Activated CD8-positive, alpha-beta T cell treated with anti-CD3 and anti-CD28 coated beads for 36 hours (primary cell): ENCODE measurements at places on chromosomes 1 and 21. TPM values are rescaled to one million over a fixed set of nuclear protein-coding genes. Genes with fewer than 3 reads are reported as not detected.

GRCh38 chr1:14426854-14427253 is 171.6 kb upstream of the KAZN start:
- H3K4me3 ChIP-seq = no peak overlapping the region
- no peaks in the 10 kb centered on the region for H3K36me3 ChIP-seq
- H3K4me1 ChIP-seq = no peaks in the 10 kb centered on the region

DNA sequence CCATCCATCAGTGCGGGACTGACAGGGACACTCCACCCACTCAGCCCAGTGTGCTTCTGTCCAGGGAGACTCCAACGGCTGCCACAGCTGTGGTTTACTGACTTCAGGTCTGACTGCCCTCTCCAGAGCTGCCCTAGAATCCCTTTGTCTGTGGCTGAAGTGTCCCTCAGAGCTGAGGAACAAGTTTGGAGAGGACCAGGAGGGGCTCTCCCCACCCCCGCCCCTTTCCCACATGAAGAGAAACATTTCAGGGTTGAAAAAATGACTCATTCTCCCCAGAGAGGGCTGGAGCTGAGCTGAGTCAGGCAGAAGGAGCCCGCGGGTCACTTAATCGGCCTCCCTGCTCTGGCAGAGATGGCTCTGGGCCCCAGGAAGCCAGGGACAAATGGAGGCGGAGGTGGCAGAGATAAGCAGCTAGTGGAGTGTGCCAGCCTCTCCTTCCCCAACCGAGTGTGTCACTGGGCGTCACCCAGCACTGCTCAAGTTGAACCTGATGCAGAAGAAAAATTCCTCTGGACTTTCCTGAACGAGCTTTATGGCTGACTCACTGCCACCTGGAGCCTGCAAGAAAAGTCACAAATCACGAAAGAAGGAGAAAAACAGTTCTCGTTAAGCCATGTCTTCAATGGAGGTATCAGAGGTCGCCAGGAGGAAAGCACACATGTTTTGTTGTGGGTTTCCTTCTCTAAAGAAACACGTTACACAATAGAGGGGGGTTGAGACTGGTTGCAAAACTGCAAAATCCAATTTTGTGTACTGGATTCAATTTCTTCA is 34.3 kb upstream of the ECE1 start:
- peak overlapping the region; percentile 56 for H3K4me3 ChIP-seq
- H3K4me1 ChIP-seq = peaks cover 84% of the 10 kb centered on the region
- peak; percentile 91 for DNase-seq

- no peak for DNase-seq
- H3K27me3 ChIP-seq = peaks cover 30% of the 10 kb centered on the region
- no peaks in the 10 kb centered on the region for H3K36me3 ChIP-seq
- no peak overlapping the region for H3K27ac ChIP-seq
- peaks cover 7% of the 10 kb centered on the region for H3K4me1 ChIP-seq
These were observed 27.0 kb downstream of the TGFB2 start for GRCh38 chr1:218371927-218372672.

GRCh38 chr1:213266983-213267772 is 216.1 kb downstream of the RPS6KC1 start:
- no peak overlapping the region for H3K27ac ChIP-seq
- no peaks in the 10 kb centered on the region for H3K27me3 ChIP-seq
- H3K4me1 ChIP-seq = no peaks in the 10 kb centered on the region
- H3K4me3 ChIP-seq = no peak overlapping the region
- H3K36me3 ChIP-seq = peaks cover 39% of the 10 kb centered on the region

- no peak for DNase-seq
- H3K27ac ChIP-seq = no peak overlapping the region
- no peaks in the 10 kb centered on the region for H3K4me1 ChIP-seq
- no peak overlapping the region for H3K4me3 ChIP-seq
- H3K27me3 ChIP-seq = no peaks in the 10 kb centered on the region
These were observed 129.6 kb downstream of the USH2A start for GRCh38 chr1:216293683-216294082.

DNA sequence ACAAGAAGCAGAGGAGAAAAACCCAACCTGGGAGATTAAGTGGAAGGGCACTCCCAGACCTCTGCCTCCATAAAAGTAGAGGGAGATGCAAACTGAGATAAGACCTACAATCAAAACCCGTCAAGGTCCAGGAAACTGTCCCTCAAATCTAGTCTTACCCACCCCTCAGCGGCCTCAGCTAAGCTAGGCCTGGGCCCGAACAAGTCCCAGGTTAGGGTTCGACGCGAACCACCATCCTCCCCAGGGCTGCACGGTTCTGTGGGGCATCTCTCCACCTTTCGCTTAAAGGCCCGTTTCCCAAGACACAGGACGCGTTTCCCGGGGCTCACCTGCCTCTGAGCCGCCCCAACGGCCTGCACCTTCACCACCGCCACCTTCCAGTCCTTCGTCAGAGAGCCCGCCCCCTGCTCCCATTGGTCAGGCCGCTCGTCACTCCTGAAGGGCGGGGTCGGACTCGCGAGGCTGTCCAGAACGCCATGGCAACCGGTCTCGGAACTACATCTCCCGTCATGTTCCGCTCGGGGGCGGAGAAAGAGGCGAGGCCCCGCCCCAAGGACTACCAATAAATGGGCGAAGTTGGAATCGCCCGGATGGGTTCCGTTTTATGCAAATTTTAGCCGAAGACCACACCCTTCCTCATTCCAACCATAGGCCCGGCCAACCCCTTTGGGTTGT is at the start of gene CRYZL1:
CRYZL1 (minus strand) TSS at position 390 of the 675 bp plus-strand sequence. CDS start 10,190 bp downstream, outside the sequence.
- H3K4me1 ChIP-seq = peaks cover 24% of the 10 kb centered on the region
- peak within 1 kb of the TSS; percentile 81 for H3K4me3 ChIP-seq
- H3K36me3 ChIP-seq = peaks cover 4% of the 10 kb centered on the region
- H3K27me3 ChIP-seq = peaks cover 17% of the 10 kb centered on the region
- peak; percentile 100 for DNase-seq
- peak within 1 kb of the TSS; percentile 94 for H3K27ac ChIP-seq

DNA sequence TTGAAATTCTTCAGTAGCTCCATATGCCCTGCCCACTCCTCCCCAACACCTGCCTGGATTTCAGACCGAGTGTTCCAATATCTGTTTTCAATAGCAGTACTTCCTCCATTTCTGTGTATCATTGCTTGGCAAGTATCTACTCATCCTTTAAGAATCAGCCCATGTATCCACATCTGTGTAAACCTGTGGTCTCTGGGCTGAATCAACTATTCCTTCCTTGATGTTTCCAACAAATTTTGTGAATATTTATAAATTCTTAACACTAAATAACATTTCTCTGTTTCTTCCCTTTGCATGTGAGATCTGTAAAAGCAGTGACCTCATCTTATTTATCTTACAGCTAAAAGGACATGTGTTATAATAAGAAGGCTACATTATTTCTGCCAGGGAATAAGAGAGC is 26.0 kb upstream of the UAP1 start:
- H3K4me1 ChIP-seq = peaks cover 6% of the 10 kb centered on the region
- DNase-seq = no peak
- no peaks in the 10 kb centered on the region for H3K27me3 ChIP-seq
- H3K27ac ChIP-seq = no peak overlapping the region
- no peak overlapping the region for H3K4me3 ChIP-seq
- H3K36me3 ChIP-seq = peaks cover 2% of the 10 kb centered on the region

- no peak overlapping the region for H3K4me3 ChIP-seq
- no peak overlapping the region for H3K27ac ChIP-seq
- DNase-seq = no peak
These were observed 6.4 kb downstream of the UTP11 start for GRCh38 chr1:38018864-38019343.

GRCh38 chr1:32500387-32501209 is 35.7 kb downstream of the ZBTB8B start:
- H3K4me3 ChIP-seq = peak overlapping the region; percentile 72
- H3K4me1 ChIP-seq = peaks cover 3% of the 10 kb centered on the region
- DNase-seq = peak; percentile 26
- no peaks in the 10 kb centered on the region for H3K36me3 ChIP-seq
- no peak overlapping the region for H3K27ac ChIP-seq

DNA sequence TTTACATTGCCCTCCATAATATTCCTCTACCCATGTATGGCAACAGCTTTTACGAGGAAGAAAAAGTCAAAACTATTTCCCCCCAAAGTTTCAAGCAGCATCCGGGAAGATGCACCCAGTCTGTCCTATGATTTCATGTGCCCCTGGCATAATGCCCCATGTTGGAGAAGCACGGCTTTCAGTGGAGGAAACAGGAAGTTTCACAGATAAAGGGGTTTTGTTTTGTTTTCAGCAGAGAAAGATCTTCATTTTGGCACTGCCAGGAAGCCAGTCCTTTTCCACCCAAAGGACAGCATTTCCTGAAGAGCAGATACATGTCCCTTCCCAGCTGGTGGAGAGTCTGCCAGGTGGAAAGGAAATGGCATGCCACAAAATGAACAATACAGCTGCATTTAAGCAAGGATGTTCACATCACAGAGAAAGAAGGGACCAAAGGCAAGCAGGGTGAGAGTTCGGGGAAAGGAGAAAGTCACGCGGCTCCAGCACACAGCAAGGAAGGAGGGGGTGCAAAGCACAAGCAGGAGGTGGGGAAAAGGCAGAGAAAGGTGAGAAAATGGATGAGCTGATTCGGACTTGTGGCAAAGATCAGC is 95.3 kb upstream of the HIVEP3 start:
- H3K27ac ChIP-seq = no peak overlapping the region
- H3K36me3 ChIP-seq = peaks cover 9% of the 10 kb centered on the region
- H3K27me3 ChIP-seq = peaks cover 1% of the 10 kb centered on the region
- H3K4me1 ChIP-seq = peaks cover 60% of the 10 kb centered on the region

The C1orf87 gene
- not detected for total RNA-seq

DNA sequence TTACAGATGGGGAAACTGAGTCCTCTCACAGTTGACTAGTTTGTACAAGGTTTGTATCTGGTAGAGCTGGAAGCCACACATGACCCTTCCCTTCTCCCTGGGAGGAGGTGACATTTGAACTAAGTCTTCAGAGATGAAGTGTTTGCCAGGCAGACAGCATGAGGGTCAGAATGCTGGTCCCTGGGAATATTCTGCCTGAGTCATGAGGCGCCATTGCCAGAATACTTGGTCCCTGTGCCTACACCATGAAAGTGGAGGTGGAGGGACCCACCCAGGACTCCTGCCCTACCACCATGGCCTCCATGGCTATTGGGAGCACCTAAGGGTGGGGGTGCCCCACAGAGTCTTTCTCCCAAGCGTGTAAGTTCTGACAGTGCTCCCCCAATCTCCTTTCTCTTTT is 7.0 kb downstream of the RPS6KA1 start:
- no peak for DNase-seq
- no peak overlapping the region for H3K27ac ChIP-seq
- peaks cover 5% of the 10 kb centered on the region for H3K36me3 ChIP-seq
- H3K4me3 ChIP-seq = no peak overlapping the region
- peaks cover 56% of the 10 kb centered on the region for H3K4me1 ChIP-seq

GRCh38 chr21:42037516-42037915 is 27.4 kb upstream of the ZBTB21 start:
- no peak overlapping the region for H3K4me3 ChIP-seq
- no peaks in the 10 kb centered on the region for H3K4me1 ChIP-seq
- H3K27me3 ChIP-seq = no peaks in the 10 kb centered on the region
- H3K36me3 ChIP-seq = no peaks in the 10 kb centered on the region
- no peak for DNase-seq
- no peak overlapping the region for H3K27ac ChIP-seq

The LCE2B gene
- not detected for total RNA-seq

DNA sequence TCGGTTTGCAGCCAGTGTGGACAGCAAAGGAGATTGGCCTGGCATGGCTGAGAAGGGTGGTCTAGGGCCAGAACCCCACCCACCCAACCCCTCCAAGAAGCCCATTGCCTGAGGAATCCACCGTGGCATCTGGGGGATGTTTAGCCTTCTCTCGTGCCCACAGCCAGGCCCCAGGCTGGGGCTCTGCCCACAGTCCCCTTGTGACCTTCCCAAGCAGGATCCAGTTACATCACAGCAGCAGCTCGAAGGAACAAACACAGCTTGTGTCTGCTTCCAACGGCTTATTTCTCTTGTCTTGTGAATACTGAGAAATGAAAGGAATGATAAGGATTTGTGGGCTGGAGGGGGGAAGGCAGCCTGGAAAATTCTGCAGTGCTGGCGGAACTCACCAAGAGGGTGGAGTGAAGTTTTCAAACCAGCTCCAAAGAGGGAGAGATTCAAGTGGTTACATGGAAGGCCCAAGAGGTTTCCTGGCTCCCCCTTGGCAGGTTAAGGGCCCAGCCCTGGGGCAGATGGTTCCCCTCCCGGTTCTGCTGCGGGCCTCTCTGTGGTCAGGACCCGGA is 61.6 kb downstream of the DHRS3 start:
- H3K27ac ChIP-seq = no peak overlapping the region
- no peak overlapping the region for H3K4me3 ChIP-seq
- H3K4me1 ChIP-seq = no peaks in the 10 kb centered on the region
- no peaks in the 10 kb centered on the region for H3K27me3 ChIP-seq
- no peaks in the 10 kb centered on the region for H3K36me3 ChIP-seq

DNA sequence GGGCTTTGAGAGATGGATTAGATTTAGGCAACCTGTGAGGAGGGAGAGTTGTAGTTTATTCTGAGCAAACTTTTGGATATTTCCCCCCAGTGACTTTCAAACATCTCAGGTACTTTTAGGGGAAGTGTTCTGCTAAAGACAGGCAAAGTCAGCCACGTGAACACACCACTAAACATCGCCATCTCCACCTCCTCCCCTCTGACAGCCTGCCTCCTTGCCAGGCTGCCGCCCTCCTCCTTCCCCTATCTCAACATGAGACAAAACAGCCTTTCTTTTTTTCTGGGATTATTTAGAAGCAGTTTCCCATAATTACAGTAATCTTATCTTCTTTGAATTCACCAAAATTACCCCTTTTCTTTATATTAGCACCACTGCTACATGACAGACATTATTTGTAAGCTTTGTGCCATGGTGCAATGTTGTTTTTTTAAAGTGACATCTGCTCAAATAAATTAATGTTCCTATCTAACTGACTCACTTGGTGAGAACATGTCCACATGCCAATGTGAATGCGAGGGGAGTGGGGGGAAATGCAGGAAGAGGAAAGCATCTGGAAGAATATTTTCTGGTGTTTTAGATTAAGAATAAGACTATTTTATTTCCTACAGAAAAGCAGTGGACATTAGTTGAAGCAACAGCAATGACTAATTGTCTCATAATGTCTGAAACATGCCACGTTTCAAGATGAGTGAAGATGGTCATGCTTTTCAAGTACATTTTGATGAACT is 147.8 kb upstream of the ATP1B1 start:
- no peak overlapping the region for H3K27ac ChIP-seq
- H3K4me1 ChIP-seq = no peaks in the 10 kb centered on the region
- no peak for DNase-seq
- H3K36me3 ChIP-seq = no peaks in the 10 kb centered on the region
- H3K27me3 ChIP-seq = peaks cover 5% of the 10 kb centered on the region
- H3K4me3 ChIP-seq = no peak overlapping the region

DNA sequence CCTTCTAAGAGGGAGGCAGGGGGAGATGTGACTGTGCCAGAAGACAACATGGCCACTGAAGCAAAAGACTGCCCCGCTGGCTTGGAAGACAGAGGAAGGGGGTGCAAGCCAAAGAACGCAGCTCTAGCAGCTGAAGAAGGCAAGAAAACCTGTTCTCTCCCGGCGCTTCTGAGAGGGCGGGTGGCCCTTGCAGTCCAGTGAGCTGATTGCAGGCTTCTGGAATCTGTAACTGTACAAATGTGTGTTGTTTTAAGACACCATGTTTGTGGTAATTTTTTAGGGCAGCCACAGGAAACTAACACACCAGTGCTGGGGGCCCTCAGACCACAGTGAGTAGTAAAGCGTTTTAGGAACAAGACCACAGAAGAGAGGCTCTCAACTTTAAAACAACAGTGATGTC is 47.0 kb downstream of the CD46 start:
- no peaks in the 10 kb centered on the region for H3K27me3 ChIP-seq
- peaks cover 7% of the 10 kb centered on the region for H3K36me3 ChIP-seq
- H3K27ac ChIP-seq = peak overlapping the region; percentile 10
- DNase-seq = peak; percentile 50
- peaks cover 36% of the 10 kb centered on the region for H3K4me1 ChIP-seq
- no peak overlapping the region for H3K4me3 ChIP-seq

GRCh38 chr1:214518361-214518760 is 33.0 kb downstream of the PTPN14 start:
- H3K27me3 ChIP-seq = no peaks in the 10 kb centered on the region
- no peak for DNase-seq
- no peaks in the 10 kb centered on the region for H3K36me3 ChIP-seq
- no peak overlapping the region for H3K4me3 ChIP-seq
